ENCODE measurements at places on chromosomes 11 and 22. TPM values are rescaled to one million over a fixed set of nuclear protein-coding genes. Genes with fewer than 3 reads are reported as not detected.

Gene ADORA2A
- total RNA-seq: 4.5 TPM

Gene LMO2
- total RNA-seq: 25.5 TPM

Gene ZNF215
- 0.93 TPM for total RNA-seq

Gene TMEM191B
- total RNA-seq: not detected

Gene APBB1
- total RNA-seq: 50.8 TPM

Measured in aorta (tissue), 5 donors.